Stimulated activated CD8-positive, alpha-beta memory T cell treated with anti-CD3 and anti-CD28 coated beads, Interleukin-12 subunit alpha, Interleukin-12 subunit beta, amount 100 ng/mL, for 1 hour (primary cell): ENCODE measurements at places on chromosomes 2 and 18.

- DNase-seq: no peak
Measured at GRCh38 chr2:242098445-242099128, 229.1 kb downstream of the RTP5 start.

DNA sequence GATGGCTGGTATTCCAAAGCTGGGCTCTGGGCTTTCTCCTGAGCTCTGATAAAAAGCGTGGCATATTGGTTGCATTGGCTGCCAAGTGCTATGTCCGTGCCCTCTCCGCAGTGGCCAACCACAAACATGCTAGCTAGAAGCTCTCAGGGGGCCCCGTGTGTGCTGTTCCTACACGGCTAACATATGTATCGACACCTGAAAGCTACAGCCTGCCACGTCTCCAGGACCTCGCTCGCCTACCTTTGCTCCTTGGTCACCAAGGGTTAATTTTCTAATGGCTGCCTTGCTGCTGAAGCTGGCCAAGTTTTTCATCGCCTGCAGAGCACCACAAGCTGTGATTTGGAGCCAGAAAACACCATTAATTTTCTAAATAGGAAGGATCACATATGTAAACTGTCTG is 888.4 kb downstream of the BCL11A start:
- DNase-seq: no peak

DNA sequence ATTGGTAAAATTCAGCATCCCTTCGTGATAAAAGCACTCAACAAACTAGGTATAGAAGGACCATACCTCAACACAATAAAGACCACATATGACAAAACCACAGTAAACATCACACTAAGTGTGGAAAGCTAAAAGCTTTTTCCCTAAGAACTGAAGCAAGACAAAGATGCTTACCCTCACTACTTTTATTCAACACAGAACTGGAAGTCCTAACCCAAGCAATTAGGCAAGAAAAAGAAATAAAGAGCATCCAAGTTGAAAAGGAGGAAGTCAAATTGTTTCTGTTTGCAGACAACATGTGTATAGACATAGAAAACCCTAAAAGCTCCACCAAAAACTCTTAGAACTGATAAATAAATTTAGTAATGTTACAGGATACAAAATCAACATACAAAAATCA is 271.7 kb downstream of the RBM43 start:
- DNase-seq: no peak

GRCh38 chr2:180057706-180058412 is 50.8 kb upstream of the CWC22 start:
- no peak for DNase-seq

GRCh38 chr2:71790226-71791060 is 337.1 kb downstream of the DYSF start:
- DNase-seq: no peak

- no peak for DNase-seq
Measured at GRCh38 chr2:650343-651310, 26.6 kb downstream of the TMEM18 start.

- no peak for DNase-seq
Measured at GRCh38 chr2:157420771-157421323, 23.0 kb downstream of the CYTIP start.

- DNase-seq: no peak
Measured at GRCh38 chr18:27785815-27786471, 391.0 kb downstream of the CDH2 start.

- no peak for DNase-seq
Measured at GRCh38 chr2:23066686-23067085, 318.3 kb upstream of the KLHL29 start.
